ENCODE measurements at places on chromosomes 13 and 19.

DNA sequence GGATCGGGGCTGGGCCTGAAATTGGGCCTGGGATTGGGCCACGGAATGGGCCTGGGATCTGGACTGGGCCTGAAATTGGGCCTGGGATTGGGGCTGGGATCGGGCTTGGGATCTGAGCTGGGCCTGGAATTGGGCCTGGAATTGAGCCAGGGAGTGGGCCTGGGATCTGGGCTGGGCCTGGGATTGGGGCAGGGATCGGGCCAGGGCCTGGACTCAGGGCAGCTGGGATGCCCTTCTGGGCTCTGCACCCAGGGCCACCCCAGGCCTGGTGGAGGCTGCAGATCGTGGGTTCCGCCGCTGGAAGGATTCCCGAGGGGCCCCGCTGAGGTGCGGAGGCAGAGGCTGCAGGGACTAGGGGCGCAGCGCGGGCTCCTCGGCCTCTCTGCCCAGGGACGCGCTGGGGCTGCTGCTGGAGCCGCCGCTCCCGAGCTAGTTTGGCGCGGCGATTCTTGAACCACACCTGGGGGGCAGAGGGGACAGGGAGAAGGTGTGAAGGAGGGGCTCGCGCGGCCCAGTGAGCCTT is 1.8 kb downstream of the TPRX1 start:
- DNase-seq = no peak

- no peak for DNase-seq
Measured at GRCh38 chr19:29851769-29852521, 40.2 kb downstream of the CCNE1 start.

DNA sequence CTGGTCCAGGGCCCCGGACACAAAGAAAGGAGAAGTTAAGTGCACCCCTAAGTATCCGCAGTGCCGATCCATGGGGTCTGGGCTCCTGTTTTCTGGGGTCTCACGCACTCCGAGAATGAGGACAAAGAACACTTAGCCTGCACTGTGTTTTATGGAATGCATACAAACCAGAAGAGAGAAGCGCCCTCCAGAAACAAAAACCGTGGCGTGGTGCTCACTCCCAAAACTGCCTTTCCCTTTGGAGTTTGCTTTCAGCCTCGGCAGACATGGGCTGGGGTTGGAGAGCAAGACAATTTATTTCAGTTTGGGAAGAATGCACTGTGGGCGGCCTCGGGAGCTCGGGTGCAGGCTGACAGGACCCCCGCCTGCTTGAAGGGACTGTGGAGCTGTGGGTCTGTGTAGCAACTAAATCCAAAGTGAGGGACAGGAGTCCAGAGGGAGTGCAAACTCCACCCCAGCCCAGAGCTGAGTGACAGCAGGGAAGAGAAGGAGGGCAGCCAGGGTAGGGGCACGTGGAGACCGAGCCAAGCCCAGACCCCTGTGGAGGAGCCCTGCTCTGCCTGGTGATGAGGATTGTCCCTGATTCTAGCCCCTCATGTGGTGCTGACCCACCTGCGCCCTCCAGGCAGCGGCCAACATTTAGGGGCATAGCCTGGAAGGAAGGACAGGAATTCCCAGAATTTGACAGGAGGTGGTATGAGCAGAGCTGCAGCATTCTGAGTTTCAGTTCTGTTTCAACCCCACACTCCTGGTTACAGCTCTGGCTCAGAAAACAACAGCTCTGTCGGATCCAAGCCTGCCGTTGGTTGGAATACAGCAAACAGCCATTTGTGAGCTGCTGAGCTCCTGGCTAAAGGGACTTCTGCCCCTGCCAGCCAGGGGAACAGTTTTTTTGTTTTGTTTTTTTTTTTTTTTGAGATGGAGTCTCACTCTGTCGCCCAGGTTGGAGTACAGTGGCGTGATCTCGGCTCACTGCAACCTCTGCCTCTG is 37.8 kb upstream of the POP4 start:
- DNase-seq = no peak

- no peak for DNase-seq
Measured at GRCh38 chr13:74570046-74570445, 435.8 kb upstream of the KLF12 start.

- no peak for DNase-seq
Measured at GRCh38 chr19:7705387-7706187, 3.7 kb upstream of the FCER2 start.

GRCh38 chr13:47233734-47234133 is 336.9 kb upstream of the HTR2A start:
- DNase-seq = no peak

DNA sequence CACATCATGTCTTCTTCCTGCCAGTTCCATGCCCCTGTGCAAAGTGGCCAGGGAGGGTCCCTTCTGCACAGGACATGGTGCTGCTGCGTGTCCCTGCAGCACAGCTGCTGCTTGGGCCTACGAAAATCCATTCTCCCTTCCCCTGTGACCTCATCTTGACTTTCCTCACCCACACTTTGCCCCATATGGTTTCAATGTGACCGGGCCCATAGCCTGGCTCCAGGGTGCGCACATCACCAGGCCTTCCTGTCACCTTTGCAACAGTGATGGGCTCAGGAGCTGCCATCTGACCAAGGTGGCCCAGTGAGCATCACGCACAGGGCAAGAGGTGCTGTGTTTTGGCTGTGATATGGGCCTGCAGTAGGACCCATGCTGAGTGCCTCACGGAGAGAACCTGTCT is 10.8 kb downstream of the PPP1R12C start:
- no peak for DNase-seq
